ENCODE measurements at places on chromosomes 6 and 20.

GRCh38 chr6:69917834-69918233 lies 51.5 kb downstream of the COL19A1 start:
- DNase-seq: no peak

GRCh38 chr20:17759449-17759848 lies 59.7 kb downstream of the BANF2 start:
- no peak for DNase-seq

- no peak for DNase-seq
These were observed 259.3 kb downstream of the TFAP2B start for GRCh38 chr6:51077821-51078518.

GRCh38 chr6:105774247-105774646 lies 311.9 kb upstream of the PRDM1 start:
- DNase-seq: no peak

- no peak for DNase-seq
These were observed 251.9 kb downstream of the EPM2A start for GRCh38 chr6:145483191-145483996.

DNA sequence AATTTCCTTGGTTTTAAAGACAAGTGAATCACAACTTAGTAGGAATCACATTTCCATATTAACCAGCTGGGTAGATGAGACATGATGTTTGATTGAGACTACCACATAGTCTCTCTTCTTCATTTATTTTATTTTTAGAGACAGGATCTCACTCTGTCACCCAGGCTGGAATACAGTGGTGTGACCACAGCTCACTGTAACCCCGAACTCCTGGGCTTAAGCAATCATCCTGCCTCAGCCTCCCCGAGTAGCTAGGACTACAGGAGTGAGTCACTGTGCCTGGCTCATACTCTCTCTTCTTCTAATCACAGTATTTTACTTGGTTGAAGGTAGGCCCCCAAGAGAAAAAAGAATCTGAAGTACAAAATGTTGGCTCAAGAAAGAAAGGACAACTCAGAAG lies 80.2 kb upstream of the ASF1A start:
- DNase-seq: no peak

DNA sequence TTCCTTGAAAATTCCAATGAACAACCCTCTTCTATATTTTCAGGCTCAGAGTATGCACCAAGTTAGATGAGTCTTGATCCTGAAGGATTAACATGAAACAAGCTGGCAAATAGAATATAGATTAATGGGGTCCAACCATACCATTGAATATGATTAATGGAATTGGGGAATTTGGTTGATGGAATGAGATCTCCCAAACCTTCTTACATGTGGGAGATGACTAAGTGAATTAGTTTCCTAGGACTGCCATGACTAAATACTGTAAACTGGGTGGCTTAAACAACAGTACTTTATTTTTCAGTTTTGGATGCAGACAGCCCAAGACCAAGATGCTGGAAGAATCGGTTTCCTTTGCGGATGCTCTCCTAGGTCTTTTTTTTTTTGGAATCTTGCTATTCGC lies 347.0 kb downstream of the QKI start:
- no peak for DNase-seq

DNA sequence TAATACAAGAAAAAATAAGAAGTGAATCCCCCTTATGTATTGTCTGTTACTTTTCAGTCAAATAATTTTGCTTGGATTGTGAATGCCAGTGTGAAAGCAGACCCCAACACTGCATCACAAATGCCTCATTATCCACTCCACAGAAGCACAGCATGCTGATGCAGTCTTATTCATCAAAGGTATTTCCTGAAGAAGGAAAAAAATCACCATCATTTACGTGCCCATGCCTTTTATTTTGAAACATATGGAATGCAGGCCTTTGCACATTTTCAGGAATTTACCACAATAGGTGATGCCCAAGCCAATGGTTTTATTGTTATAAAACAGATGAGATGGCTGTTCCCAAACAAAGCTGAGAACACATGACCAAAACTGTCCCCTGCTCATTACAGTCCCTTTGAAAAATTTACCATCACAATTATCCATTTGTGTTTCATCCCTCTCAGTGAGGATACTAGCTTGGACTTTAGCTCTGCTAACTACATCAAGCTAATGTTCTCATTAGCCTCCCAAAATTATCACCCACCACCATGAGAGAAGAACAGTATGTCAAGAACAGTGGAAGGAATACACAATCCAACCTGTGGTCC lies 180.6 kb upstream of the HTR1E start:
- DNase-seq: no peak

GRCh38 chr20:4573564-4574355 lies 147.9 kb upstream of the PRND start:
- DNase-seq: no peak

- peak; percentile 0 for DNase-seq
These were observed 9.2 kb downstream of the PHF3 start for GRCh38 chr6:63644668-63645326.

- DNase-seq: peak; percentile 11
These were observed 6.7 kb downstream of the PRDM13 start for GRCh38 chr6:99613409-99613704.

DNA sequence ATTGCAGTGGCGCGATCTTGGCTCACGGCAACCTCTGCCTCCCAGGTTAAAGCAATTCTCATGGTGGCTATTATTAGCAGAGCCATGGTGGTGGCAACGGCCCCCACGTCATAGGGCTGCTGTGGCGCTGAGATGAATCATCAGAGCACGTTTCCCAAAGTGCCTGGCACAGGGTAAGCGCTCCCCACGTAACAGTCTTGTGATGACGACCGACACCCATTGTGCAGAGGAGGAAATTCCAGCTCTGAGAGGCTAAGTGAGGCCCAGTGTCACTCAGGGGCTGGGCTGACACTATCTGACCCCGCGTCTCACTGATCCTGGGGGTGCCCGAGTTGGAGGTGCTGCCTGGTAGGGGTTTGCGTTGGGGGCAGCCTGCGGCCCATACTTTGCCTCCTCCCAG lies 16.2 kb downstream of the SUN5 start:
- no peak for DNase-seq

DNA sequence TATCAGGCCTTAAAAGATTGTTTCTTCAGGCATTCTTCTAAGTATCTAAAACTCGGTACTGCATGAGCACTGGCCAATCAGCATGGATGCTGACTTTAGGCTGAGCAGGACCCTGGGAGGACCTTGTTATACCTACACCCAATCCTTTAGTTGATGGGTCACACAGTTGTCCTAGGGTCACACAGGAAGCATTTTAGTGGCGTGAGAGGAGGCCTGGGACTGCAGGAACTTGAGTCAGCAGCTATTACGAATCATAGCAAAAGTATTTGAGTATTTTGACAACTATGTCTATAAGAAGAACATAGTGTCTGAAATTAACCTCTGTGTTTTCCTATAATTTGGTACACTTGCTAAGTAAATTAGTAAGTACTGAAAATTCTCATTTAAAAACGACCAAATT lies 741.4 kb downstream of the HACE1 start:
- no peak for DNase-seq

GRCh38 chr6:26197933-26198721 lies 110.9 kb downstream of the HFE start:
- no peak for DNase-seq

DNA sequence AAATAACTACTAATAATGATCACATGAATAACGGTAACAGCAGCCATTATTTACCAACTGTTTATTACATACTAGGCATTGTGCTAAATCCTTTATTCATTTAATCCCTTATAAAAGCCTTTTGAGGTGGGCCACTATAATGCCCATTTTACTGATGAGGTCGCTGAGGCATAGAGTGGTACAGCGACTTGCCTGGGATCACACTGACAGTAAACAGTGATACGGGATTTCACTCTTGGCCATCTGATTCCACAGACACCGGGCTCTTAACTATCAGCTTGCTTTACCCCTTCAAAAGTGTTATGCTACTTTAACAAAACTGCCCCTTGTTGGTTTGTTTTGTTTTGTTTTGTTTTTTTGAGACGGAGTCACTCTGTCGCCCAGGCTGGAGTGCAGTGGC lies 2.2 kb upstream of the RAB22A start:
- no peak for DNase-seq

DNA sequence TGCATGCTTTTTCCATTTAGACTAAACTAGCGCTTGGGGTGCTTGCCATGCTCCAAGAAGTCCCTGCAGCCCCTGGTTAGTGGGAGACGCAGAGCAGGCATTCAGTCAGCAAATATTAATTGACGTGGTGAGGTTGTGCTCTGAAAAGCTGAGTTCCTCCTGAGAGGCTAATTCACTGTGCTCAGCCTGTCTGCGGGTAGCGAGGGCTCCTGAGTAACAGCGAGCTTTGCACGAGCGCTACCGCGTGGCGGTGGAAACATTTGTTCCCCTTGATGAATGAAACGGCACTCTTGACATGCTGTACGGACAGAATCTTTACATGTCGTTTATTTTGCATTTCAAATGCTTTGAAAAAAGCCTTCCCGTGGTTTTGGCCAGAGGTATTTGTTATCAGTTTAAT lies 170.6 kb upstream of the AGPAT4 start:
- DNase-seq: no peak

- DNase-seq: peak; percentile 43
These were observed 27.4 kb upstream of the IGF2R start for GRCh38 chr6:159941286-159942113.

- DNase-seq: no peak
These were observed 1.6 kb downstream of the RNF182 start for GRCh38 chr6:13926378-13926777.

- DNase-seq: no peak
These were observed 931 bp upstream of the UCKL1 start for GRCh38 chr20:63957004-63957689.

GRCh38 chr6:89612121-89612520 lies 26.4 kb downstream of the LYRM2 start:
- no peak for DNase-seq

GRCh38 chr6:106377061-106377540 lies 16.6 kb downstream of the CRYBG1 start:
- peak; percentile 25 for DNase-seq

DNA sequence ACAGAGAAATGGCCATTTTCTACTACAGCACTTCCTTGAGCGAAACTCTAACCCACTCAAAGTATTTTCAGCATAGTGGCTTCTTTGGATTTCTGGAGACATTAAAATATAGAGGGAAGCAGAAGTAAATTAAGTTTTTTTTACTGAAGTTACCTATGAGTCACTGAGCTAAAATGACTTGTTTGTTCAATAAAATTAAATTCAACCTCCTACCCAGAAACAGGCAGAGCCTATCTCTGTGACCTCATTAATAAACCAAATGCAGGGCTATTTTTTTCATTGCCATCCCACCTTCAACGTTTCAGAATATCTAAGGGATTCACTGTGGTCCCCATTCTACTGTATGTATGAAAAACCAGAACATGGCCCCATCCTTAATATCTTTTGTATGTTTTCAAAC lies 133.0 kb downstream of the MTFR2 start:
- DNase-seq: no peak

GRCh38 chr6:135008072-135008940 lies 46.3 kb downstream of the HBS1L start:
- no peak for DNase-seq

DNA sequence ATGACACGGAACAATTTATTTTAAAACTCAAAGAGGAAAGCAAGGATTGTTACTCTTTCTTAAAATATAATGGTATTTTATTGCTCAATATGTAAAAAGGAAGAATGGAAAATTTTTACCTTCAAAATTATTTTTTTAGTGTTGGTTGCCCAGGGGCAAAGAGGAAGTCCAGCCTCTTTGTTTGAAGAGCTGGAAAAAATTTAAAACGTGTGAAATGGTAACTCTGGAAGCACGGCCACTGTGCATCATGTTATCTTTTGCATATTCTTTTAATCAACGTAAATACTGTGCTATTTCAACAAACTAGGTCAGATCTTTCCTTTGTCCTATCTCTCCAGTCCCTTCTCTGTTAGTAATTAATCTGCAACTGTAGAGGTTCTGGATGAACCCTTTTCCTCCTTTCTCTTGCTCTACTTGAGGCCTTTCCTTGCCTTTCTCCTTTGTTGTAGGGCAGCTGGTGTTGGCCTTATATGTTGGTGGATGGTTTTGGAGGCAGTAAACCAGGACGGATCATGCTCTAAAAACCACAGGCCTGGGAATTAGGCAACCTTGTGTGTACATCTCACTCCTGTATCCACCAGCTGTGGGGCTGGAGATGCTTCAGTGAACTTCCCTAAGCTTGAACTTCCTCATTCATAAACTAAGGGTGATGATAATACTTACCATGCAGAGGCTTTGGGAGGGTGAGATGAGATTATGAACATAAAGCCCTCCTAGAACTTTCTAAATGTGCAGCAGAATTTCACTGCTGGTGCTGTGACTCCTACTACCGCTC lies 143.3 kb downstream of the PRL start:
- no peak for DNase-seq

DNA sequence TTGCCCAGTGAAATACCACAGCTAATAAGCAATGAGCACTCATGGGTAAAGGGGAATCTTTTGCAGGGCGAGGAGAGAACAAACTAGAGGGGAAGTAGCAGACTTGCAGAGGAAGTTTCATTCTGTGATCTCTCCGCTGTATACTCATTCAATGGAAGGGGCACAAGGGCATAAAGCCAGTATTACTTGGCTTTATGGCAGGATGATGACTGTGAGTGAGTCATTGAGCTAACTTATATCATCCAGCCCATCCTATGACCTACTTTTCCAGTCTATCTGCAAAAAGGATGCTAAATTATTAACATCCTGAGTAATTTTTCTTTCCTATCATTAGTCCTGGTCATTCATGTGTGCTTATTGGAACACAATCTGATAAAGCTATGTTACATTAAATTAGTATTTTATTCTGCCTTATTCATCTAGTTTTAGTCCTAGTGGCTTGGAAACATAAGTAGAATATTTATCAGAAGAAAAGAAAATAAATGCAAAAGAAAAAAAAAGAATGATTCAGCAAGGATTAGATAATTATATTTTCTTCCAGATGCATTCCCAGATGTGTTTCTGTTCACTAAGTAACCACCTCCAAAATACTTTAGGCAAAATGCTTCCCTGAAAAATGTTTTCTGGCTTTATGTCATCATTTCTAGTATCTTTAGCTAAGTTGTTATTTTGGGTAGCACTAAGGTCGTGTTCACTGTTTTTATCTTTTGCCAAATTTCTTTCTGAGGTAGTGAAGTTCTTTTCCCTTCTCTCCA lies 471.7 kb downstream of the CDKAL1 start:
- no peak for DNase-seq

GRCh38 chr6:169234634-169235033 lies 19.0 kb downstream of the THBS2 start:
- DNase-seq: no peak

GRCh38 chr6:104325341-104326172 lies 534.2 kb downstream of the HACE1 start:
- no peak for DNase-seq

Measured in NCI-H1092 (cell line).